Right cardiac atrium (tissue), 5 donors: ENCODE measurements at places on chromosomes 7 and 10. TPM values are rescaled to one million over a fixed set of nuclear protein-coding genes. Genes with fewer than 3 reads are reported as not detected.

FZD1 gene
- 33.9 TPM for total RNA-seq

GLI3 gene
- 3.1 TPM for total RNA-seq

HK1 gene
- total RNA-seq, result 278 TPM

TMEM26 gene
- not detected for total RNA-seq

NYAP1 gene
- total RNA-seq, result 1.1 TPM

OR2A1 gene
- total RNA-seq, result 0.39 TPM

NANOS1 gene
- total RNA-seq, result 2.1 TPM

DNA sequence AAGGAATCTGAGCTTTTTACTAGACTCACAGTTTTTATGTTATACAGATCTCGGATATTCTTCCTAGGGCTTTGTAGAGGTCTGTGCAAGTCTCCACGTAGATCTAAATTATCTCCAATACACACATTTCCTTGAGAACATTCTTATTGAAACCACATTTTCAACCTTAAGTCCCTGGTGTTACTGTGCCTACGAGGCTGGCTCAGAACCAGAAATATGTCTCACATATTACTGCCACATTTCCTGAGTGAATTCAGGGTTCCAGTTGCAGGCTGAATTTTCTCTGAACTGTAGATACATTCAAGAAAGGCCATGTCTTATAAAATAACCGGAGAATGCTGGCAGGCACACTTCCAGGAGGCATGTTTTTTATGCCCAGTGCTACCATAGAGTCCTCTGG lies 46.5 kb downstream of the INHBA start:
- no peak for DNase-seq

- DNase-seq, result no peak
Observed at GRCh38 chr7:12796397-12797127, 109.1 kb downstream of the ARL4A start.

- no peak for DNase-seq
Observed at GRCh38 chr7:116776046-116776445, 86.3 kb upstream of the CAPZA2 start.

- DNase-seq, result no peak
Observed at GRCh38 chr7:84510505-84510904, 315.9 kb upstream of the SEMA3A start.

DNA sequence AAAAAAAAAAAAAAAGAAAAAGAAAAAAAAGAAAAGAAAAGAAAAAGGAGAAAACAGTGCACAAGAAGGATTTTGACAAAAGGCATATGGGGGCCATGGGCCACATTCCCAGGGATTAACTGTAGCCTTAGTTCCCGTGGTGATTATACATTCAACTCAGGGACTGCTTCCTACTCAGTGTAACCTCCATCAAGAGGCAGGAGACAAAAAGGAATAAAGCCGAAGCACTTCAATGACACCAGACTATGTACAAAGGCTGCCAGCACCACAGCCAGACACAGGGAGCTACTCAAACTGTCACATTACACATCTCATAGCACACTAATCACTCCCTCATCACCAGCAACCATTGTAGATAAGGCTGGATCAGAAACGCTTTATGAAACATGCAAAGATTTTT lies 5.1 kb upstream of the PMPCB start:
- no peak for DNase-seq

GRCh38 chr10:34489973-34490745 lies 324.9 kb downstream of the PARD3 start:
- no peak for DNase-seq

DNA sequence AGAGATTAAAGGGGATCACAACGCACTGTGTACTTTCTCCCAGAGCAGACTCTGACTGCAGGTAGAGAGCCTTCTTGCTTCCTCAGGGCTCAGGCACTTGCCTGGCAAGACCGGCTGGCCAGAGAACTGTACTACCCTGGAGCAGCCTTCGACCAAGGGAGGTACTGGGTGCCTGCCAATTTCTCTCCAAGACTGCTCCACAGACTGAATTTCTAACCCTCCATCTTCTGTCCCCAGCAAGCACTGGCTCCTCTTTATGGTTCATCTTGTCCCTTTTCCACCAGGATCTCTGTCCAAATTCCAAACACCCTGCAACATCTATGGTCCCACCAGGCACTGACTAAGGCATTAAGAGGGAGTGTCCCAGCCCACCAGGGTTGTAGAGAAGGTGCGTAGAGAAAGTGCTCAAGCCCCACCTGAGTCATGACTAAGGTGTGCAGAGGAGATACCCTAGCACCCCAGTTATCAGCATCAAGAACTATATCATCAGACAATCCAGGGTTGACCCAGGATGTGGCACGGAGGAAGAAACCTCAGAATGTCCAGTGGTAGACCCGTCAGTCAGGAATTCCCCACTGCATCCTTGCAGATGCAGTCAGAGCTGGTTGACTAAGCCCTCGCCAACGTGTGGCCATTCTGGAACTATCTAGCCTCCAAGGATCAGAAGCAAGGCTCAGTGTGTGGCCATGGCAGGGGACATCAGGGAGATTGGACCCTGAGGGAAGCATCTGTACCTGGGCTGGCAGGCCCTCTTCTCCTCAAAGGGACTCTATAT lies 60.9 kb upstream of the CAMK2B start:
- DNase-seq, result no peak

DNA sequence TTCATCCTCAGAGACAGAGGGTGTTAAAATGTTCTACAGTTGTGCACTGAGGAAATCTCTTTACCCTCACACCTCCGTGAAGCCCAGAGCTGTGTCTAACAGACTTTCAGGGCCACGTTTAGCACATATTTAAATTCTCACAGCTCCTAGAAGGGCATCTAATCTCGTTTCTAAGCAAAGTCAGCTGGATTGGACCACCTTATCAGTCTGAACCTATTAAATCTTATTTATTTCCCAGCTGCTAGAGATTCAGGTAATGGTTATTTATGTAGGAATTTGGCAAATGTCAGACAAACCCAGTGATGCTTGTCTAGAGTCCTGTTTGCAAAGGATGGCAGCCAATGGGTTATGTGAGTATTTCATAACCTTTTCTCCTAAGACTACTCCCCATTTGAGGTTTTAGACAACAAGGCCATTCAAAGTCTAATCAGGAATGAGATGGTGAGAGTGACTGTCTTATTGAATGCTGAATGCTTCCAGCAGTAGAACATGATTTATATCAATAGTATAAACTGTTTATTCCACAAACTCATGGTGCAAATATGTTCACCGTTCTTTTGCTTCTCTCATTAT lies 54.8 kb upstream of the EXOC4 start:
- DNase-seq, result no peak

DNA sequence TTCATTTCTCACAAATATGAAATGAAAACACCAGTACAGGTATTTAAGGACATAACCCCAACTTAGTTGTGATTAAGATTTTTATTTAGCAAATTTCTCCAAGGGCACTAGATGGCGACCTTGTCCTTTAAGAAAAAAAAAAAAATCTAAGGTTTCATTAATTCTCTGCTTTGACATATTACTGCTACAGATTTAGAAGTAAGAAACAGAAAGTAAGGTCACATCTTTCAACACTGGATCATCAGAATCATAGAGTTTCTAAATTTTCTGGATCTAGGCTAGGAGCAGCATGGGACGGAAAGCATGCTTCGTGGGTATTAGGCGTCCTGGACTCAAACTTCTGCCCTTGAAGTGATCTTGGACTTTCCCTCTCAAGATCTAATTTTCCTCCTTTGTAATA lies 85.5 kb upstream of the PRKG1 start:
- no peak for DNase-seq

- DNase-seq, result no peak
Observed at GRCh38 chr10:109467551-109467950, 455.8 kb downstream of the XPNPEP1 start.

GRCh38 chr7:137757146-137757925 lies 89.4 kb downstream of the DGKI start:
- no peak for DNase-seq

DNA sequence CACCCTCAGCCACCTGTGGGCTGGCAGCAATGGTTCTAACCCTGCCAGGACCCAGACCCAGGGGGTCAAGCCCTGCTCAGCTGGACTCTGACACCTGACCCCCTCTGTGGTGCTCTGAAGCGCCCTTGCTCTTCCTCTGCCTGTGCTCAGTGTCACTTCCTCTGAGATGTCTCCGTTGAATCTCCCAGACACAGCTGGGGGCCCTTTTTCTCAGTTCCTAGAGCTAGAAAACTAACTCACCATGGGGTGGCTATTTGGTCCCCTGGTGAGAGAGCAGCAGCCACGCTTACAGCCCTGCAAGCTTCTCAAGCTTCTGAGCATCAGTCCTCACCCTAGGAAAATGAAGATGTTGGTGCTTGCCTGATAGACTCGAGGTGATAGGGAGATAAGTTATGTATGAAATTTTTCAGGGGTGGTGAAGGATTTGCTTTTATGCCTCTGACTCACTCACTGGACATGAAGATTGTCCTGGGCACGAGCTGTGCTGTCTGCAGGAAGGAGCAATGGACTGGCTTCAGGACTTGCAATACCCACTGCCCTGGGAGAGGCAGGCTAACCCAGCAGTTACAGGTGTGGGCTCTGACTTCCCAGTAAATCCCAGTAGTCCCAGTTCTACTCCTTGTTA lies 29.6 kb downstream of the COL13A1 start:
- no peak for DNase-seq

DNA sequence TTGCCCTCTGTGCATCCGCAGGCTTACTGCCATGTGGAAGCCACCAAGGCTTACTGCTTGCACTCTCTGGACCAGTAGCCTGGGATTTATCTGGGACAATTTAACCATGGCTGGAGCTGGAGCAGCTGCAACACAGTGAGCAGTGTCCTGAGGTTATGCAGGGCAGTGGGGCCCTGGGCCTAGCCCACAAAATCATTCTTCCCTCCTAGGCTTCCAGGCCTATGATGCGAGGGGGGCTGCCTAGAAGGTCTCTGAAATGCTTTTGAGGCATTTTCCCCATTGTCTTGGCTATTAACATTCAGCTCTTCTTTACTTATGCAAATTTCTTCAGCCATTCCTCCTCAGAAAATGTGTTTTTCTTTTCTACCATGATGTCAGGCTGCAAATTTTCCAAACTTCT lies 313.6 kb upstream of the CDC14C start:
- DNase-seq, result no peak

DNA sequence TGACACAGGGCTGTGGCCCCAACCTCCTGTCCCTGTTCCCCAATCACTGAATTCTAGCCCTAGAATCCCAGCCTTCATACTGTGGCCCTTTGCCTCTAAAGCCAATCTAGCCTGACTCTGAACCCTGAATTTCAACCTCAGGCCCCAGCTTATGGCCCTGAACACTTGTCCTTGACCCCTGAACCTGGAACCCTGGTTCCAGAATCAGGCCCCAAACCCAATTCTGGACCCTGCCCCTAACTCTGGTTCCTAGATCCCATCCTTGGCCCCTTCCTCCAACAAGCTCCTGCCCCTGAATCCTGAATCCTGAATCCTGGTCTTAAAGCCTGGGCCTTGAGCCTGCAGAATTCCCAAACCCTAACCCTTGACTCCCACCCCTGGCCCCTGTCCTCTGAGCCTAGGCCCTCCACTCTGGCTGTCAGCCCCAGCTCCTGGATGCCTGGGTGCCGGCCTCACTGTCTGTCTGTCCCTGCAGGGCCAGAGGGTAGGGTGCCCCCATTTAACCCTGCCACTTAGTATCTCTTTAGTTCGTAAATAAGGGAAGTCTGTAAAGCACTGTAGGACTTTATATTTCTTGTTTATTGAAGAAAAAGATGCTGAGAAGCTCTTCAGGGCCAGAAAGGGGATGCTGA lies 1.3 kb downstream of the INPP5A start:
- DNase-seq, result no peak

- DNase-seq, result peak; percentile 64
Observed at GRCh38 chr10:124721330-124722045, 22.7 kb downstream of the FAM53B start.

GRCh38 chr7:147081117-147081516 lies 964.5 kb downstream of the CNTNAP2 start:
- DNase-seq, result peak; percentile 44
